ENCODE measurements at places on chromosomes 16 and 17. TPM values are rescaled to one million over a fixed set of nuclear protein-coding genes. Genes with fewer than 3 reads are reported as not detected.

SDR42E1 gene
- total RNA-seq = 5.5 TPM

PPL gene
- total RNA-seq = 2.0 TPM

PRSS8 gene
- total RNA-seq = 13.1 TPM

KRT14 gene
- total RNA-seq = not detected

TSPOAP1 gene
- total RNA-seq = 15.8 TPM

WNK4 gene
- 6.7 TPM for total RNA-seq

CRISPLD2 gene
- total RNA-seq = 132 TPM

CNGB1 gene
- total RNA-seq = not detected

SPATA22 gene
- total RNA-seq = 0.38 TPM

SHISA6 gene
- not detected for total RNA-seq

KRTAP9-2 gene
- not detected for total RNA-seq

ABCA8 gene
- 0.38 TPM for total RNA-seq

RNF227 gene
- 0.33 TPM for total RNA-seq

TMEM235 gene
- total RNA-seq = not detected

C17orf50 gene
- total RNA-seq = not detected

IKZF3 gene
- total RNA-seq = not detected

IRX5 gene
- total RNA-seq = 2.3 TPM

IL32 gene
- total RNA-seq = 128 TPM

KLHL11 gene
- 13.2 TPM for total RNA-seq

TGFB1I1 gene
- 172 TPM for total RNA-seq

PRAC2 gene
- not detected for total RNA-seq

CPNE7 gene
- total RNA-seq = 66.8 TPM

NXN gene
- total RNA-seq = 72.2 TPM

MT1M gene
- 5.6 TPM for total RNA-seq

CCL3 gene
- total RNA-seq = not detected

CLEC3A gene
- not detected for total RNA-seq

FMNL1 gene
- total RNA-seq = 11.4 TPM

CES3 gene
- total RNA-seq = 0.38 TPM

FOXC2 gene
- 30.0 TPM for total RNA-seq

KRTAP1-3 gene
- total RNA-seq = not detected

ABCA10 gene
- under 0.01 TPM for total RNA-seq

GFOD2 gene
- total RNA-seq = 14.3 TPM

AP1G1 gene
- total RNA-seq = 48.9 TPM

TEKT5 gene
- total RNA-seq = not detected

COX6A2 gene
- total RNA-seq = not detected

RAB26 gene
- 0.65 TPM for total RNA-seq

GAS2L2 gene
- not detected for total RNA-seq

KCNH4 gene
- total RNA-seq = not detected

Measured in mesangial cell (primary cell).